ENCODE measurements at places on chromosomes 2 and 18.

DNA sequence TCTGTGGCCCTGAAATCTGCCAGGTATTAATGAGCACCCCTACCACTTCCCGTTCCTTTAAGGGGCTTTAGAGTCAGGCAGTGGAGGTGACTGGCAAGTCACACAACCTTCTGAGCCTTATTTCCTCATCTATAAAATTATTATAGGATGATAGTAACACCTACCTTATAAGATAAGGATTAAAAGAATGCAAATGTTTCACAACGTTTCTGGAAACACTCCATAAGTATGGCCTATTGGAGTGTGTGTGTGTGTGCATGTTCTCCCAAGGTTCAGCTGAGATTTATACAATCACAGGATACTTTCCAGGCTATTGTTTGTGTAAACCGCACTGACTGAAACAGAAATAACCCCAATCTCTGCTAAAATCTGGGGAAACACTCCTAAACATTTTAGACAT, 176.0 kb downstream of the PDE11A start:
- DNase-seq, result no peak

- DNase-seq, result no peak
These were observed 89.5 kb upstream of the LMAN1 start for GRCh38 chr18:59448546-59448945.

GRCh38 chr2:12389344-12390045, 327.2 kb upstream of the TRIB2 start:
- DNase-seq, result no peak

DNA sequence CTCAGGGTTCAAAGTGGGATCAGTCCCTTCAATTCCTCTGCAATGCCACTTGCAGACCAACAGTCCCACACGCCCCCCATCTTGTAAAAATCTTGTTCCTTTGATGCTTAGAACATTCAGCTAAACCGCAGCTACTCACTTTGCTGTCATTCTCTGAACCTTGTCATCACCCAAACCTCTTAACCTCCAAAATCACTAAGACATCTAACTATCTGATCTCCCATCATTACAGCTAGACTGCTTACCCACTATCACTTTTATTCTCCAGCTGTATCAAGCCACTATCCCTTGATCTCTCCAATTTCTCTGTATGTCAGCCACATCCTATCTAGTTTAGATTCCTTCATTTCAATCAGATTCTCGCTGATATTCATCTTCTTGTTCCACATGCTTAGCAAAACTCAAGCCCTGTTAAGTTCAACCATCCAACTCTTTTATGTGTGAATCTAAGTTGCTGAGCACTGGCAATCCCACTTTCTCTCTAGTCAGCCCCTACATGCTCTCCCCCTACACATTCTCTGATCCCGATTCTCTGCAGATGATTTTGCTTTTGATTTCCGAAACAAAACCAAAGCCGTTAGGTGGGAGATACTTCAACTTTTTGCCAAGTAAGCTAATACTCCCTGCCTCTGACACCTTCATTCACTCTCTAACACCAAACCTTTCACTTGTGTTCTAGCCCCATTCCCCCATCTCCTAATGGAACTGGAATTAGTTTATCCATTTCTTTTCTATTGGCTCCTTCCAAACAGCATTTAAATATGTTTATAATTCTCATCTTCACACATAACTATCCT, 4.6 kb downstream of the GTF3C2 start:
- no peak for DNase-seq

GRCh38 chr2:222595581-222595980, 60.3 kb downstream of the FARSB start:
- DNase-seq, result no peak

- no peak for DNase-seq
These were observed 687.8 kb upstream of the KLHL29 start for GRCh38 chr2:22697054-22697788.

GRCh38 chr2:42882756-42883155, 90.4 kb upstream of the HAAO start:
- no peak for DNase-seq

DNA sequence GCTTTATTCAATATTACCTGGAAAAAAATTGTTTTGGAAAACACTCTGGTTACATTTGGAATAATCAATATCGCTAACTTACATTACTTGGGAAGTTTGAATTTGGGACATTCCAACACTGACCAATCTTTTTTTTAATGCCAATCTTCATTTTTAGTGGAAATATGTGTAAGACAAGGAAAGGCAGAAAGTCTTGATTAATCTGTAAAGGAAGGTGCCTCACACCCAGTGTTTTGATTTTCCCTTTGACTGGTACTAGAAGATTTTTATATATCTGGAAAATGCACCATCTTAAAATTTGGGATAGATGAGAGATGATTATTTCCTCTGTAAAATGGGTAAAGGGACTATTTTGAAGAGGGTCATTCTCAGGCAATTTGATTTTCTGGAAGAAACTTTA, 879.2 kb upstream of the ZEB2 start:
- DNase-seq, result no peak

GRCh38 chr2:158557752-158558151, 101.0 kb downstream of the PKP4 start:
- DNase-seq, result no peak

GRCh38 chr2:228701506-228701905, 520.0 kb upstream of the SPHKAP start:
- no peak for DNase-seq

DNA sequence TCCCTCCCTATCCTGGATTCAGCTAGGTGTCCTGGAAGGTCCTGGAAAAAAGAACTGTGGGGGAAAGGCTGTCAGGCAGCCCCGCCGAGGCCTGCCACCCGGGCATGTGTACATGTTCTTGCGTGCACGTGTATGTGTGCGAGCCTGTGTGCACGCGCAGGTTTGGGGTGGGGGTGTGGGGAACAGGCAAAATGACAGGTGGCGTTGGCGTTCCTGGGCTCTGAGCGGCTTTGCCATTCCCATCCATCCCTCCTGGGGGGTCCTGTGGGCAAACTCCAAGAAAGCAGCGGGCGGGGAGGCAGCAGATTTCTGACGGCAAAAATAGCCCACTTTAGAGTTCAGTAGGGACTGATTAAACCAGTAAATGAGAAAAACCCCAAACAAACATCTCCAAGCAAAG, 35.6 kb downstream of the EMX1 start:
- no peak for DNase-seq

GRCh38 chr2:11215407-11215806, 60.1 kb downstream of the SLC66A3 start:
- DNase-seq, result no peak

DNA sequence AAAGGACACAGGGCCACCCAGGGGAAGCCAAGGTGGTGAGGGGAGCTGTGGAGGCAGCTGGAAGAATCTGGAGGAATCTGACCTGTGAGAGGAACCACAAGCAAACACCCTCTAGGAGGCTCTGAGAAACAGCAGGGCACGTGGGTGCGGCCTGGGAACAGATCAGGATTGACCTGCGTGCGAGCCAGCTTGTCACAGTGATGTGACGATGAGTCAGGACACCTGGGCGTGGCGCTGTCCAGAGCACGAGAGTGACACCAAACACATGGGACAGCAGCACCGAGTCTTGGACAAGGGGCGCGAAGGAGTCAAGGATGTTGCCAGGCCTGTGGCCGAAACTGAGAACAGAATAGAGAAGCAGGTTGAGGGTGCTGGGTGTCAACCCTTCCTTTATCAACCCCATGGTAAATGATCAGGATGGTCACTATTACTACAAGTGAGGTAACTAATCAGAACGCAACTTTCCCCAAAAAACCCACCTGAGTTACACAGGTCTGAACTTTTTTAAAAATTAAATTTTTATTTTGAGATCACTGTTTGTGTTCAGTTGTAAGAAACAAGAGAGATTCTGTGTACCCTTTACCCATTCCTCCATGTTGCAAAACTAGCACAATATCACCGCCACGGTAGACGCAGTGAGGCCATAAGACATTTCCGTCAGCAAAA, 637 bp upstream of the SFT2D3 start:
- DNase-seq, result peak; percentile 19

- no peak for DNase-seq
These were observed 280.4 kb downstream of the ALPK2 start for GRCh38 chr18:58348517-58348916.

GRCh38 chr18:43314941-43315340, 37.7 kb upstream of the SYT4 start:
- no peak for DNase-seq

DNA sequence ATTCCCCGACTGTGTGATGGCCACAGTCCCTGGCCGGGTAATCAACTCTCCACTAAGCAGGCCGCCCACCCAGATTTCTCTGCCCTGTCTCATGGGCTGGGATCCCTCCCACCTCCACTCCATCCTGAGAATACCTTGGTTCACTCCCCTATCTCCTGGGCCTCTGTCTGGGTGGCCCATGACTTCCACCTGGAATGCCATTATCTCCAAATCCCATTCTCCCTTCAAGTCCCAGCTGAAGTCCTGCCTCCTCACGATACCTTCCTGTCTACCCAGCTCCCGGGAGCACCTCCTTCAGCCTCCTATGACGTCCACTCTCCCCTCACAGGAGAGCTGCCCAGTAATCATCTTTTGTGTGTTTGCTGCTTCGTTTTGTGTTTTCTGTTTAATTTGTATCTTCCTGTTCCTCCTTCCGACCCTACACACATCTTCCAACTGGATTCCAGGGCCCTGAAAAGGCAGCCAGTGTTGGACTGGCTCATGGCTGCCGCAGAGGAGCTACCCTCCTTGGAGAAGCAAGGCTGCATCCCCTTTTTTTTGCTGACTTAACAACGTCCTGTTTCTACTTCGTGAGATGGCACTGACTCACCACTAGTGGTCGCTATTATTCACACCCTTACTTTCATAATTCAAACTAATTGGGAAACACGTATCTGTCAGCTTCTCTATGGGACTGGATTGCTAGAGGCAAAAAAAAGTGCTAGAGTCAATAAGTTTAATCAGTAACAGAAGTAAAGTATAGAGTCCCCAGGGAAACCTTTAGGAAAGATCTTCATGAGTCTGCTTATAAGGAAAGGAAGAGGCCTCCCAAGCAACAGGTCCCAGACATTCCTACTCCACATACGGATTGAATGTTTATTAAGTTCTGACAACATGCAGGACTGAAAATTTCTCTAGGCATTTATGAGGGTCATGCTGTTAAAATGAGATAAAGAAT, 171.9 kb upstream of the GATA6 start:
- DNase-seq, result no peak

GRCh38 chr2:54876764-54877163, 153.3 kb downstream of the EML6 start:
- DNase-seq, result no peak

GRCh38 chr2:168210216-168210894, 37.0 kb downstream of the STK39 start:
- no peak for DNase-seq

DNA sequence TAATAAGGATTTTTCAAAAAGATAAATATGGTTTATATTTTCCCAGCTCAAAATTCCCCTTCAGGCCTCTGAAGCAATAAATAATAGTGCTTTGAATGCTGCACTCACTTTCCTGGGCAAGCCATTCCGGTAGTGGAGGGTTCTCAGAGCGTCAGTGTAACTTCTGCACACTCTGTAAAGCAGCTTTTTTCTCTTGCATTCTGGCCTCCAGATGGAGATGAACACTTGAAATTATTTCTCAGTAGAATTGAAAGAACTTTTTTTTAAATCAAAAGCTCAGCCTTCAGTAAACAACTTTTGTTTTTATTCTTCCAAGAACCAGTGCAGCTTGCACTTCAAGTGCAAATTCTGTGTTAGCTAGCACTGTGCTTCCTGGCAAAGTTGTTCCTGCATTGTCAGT, 281.1 kb upstream of the RAB12 start:
- DNase-seq, result no peak

- no peak for DNase-seq
These were observed 13.4 kb downstream of the MYO3B start for GRCh38 chr2:170191166-170191866.

DNA sequence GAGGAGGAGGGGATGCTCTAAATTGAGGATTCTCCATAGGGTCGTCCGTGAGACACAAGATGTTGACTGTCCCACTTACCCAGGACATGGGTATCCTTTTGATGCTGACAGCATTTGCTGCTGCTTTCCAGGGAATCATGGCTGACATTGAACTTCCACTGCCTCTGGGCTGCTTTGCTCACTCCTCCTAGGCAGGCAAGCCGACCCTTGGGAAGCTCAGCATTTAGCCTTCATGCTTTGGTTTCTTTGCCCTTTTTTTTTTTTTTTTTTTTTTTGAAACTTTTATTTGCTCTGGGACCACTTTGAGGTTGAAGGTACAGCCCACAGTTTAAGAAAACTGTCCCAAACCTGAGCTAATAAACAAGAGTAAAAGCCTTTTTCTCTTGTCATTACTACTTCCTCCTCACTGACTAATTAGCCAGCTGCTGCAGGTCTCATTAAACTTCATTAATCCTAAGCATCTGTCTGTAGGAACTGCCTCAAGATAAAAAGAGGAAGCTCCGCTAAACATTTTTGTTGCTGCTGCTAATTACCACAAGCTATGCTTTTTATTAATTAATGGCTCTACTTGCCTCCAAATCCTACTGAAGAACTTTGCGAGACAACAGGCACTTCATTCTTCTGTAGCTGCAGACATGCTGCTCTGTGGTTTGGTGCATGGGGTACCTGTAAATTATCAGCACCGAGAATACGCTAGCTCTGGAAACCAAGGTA, 125.4 kb downstream of the SPTBN1 start:
- no peak for DNase-seq

GRCh38 chr2:181677912-181678586, 2.3 kb downstream of the NEUROD1 start:
- DNase-seq, result no peak

GRCh38 chr2:9703701-9704221, 73.0 kb upstream of the YWHAQ start:
- DNase-seq, result no peak

DNA sequence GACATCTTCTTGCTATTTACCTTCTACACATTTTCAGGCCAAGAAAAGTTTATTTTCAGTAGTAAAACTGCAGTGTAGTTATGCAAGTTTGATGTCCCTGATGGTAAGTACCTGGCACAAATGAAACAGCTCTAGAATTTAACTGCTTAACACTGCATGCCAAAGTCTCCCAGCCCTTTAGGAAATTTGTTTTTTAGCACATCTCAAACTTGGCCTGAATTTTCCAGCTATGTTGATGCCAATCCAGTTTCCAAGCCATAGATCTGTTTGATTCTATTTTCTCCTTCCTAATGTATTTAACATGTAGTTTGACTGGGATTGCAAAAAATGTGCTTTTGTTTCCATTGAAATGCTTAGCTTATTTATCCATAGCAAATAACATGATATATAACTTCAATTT, 29.3 kb upstream of the ZNF385B start:
- DNase-seq, result no peak

GRCh38 chr18:38545071-38545470, 979.5 kb upstream of the CELF4 start:
- no peak for DNase-seq

DNA sequence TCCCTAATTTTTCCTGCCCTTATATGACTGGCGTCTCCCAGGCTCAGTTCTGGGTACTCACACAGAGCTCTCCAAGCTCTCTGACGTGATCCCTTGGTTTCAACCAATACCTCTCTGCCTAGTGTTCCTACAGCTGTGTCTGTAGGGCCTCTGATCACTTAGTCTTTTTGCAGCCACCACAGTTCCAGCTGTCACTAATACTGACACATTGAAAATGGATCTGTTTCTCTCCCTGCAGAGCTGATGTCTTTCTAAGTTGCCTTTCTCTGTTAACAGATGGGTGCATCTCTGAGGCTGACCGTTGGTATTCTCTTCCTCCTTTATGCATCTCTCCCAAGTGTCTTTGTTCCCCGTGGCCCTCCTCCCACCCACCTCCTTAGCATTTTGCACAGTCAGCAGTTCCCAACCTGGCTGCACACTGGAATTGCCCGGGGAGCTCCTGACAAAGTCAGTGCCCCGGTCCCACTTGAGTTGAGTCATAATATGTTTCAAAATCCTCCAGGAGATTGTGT, 62.5 kb downstream of the CERS6 start:
- DNase-seq, result no peak

GRCh38 chr2:162118166-162119031, 33.6 kb downstream of the GCG start:
- no peak for DNase-seq

Measured in esophagus squamous epithelium (tissue), 5 donors.